ENCODE measurements at places on chromosomes 1 and 21.

DNA sequence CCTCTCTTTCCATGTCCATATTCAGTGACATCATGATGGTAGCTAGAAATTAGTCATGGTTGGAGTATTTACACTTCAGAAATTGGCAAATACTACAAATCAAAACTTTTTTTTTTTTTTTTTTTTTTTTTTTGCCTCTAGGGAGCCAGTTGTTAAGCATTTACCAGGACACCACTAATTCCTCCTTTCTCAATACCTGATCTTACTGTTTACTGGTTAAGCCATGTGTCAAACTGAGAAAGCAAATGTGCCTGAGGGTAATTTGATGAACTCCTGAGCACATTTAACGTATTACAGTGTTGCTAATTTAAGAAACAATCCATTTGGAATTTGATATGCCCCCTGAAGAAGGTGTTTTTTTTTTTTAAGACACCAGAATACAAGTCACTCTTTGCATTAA is 94.4 kb downstream of the DNM3 start:
- DNase-seq: no peak

- no peak for DNase-seq
Observed at GRCh38 chr1:58468612-58469011, 77.9 kb downstream of the OMA1 start.

GRCh38 chr1:55631509-55631908 is 416.3 kb upstream of the USP24 start:
- DNase-seq: no peak

DNA sequence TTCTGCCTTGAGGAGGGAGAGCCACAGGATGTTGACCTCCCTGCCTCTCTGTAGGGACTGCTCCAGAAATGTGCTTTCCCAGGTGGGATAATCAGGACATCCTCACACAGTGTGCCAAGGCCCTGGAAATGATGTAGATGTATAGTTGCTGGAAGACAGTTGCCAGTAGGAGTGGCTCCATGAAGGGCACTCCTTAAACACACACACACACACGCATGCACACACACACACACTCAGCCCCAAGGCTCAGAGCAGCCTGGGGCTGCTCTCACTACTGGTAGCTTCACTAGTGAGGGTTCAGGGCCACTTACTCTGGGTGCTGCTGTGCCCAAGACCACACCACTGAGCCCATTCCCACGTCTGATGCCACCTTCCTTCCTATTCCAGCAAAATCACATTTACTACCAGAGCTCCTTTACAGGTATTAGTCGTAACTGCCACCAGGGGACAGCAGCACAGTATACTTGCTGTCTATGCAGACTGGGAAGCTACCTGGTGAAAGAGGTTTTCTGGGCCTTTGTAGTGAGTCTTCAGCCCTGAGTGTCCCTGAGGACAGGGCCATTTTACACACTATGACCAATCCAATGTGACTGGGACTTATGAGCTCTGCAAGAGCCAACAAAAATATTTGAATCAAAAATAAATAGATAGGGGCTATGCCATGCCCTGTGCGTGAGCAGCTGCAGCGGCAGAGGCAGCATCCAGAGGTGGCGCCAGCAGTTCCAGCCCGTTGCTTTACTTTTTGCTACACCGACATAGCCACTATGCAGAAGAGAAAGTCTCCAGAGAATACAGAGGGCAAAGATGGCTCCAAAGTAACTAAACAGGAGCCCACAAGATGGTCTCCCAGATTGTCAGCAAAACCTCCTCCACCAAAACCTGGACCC is 15.0 kb downstream of the CRNN start:
- DNase-seq: no peak

DNA sequence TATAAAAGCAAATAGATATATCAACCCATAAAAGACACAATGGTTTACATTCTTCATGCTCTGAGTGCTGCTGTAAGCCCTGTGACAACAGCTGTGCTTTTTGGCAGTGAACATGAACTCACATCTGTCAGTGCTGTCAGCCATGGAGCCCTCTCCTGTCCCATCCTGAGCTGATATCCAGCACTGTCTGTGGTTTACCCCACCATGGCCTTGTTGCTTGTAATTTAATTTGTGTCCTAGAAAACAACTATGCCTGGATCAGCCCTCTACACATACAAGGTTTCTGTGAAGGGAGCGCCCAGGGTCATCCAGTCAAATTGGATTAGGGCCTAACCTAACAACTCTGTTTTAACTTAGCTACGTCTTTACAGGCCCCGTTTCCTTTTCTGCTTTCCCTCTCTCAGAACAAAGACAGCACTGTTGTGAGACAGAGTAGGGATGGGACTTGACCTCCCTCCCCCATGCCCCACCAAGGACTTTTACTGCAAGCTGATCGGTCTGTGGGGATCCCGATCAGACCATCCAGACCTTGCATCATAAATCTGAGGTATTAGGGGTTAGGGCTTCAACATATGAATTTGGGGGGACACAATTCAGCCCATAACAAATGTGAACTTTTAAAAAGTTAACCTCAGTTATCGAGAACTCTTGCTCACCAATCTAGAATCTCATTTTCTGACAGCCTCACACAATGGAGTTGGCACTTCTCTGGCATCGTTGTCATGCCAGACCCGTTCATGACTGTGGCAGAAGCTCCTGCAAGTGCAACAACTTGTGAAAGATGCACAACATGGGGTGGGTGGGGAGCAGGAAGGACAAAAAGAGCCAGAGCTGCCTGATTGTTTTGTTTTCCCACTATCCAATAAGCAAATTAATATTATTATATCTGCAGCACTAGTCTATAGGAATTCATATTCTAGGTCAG is 16.4 kb upstream of the SLC44A3 start:
- no peak for DNase-seq

- no peak for DNase-seq
Observed at GRCh38 chr1:169250795-169251194, 116.8 kb downstream of the NME7 start.

- no peak for DNase-seq
Observed at GRCh38 chr1:21579791-21580190, 70.6 kb downstream of the ALPL start.

- DNase-seq: peak; percentile 90
Observed at GRCh38 chr1:245085508-245086095, 69.2 kb upstream of the KIF26B start.

GRCh38 chr1:183724350-183725042 is 71.4 kb upstream of the APOBEC4 start:
- no peak for DNase-seq

DNA sequence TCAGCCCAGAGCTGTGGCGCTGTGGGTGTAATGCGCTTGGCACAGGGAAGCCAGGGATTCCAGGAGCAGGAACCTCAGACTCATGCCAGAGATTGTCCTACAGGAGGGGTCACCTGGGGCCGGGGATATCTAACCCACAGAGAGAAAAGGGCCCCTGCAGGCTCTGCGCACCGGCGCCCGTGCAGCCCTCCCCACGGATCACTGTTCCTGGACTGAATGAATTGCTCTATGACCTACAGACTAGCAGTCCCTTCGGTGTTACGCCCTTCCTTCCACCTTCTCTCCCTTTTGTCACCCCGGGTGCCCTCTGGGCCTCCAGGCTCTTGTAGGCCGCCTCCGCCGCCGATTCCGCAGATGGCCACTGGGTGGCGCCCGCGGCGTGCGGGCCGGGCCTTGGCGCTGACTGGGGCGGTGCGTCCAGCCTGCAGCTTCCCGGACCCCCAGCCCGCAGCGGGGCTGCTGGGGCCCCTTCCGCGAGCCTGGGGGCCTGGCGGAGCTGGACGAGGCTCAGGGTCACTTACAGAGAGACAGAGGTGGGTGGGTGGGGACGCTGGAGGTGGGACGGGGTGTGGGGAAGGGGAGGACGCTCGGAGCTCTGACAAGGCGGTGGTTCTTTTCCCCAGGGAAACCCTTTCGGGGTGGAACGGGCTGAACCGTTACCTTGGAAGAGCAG is 101.3 kb downstream of the IER5 start:
- no peak for DNase-seq

DNA sequence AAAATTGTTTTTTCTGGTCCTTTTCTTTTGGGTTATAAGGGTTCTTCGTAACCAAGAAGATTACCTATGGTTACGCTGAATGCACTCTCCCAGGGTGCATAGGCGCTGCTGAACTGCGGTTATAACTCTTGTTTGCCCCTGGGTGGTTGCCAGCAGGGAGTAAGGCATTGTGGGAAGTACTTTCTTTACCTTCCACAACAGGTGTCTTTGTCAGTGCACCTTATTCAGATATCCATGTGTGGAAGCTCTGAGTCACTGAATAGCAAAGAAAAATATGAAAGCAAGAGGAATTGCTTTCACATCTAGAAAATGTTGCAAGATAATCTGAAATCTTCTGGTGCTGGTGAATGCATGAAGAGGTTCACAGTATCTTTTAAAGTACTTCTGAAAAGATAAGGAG is 124.4 kb upstream of the CACYBP start:
- DNase-seq: no peak

- DNase-seq: no peak
Observed at GRCh38 chr1:89652373-89652772, 19.5 kb downstream of the LRRC8C start.

- no peak for DNase-seq
Observed at GRCh38 chr1:23619299-23620188, 60.2 kb upstream of the ID3 start.

GRCh38 chr1:30416221-30416820 is 307.1 kb downstream of the MATN1 start:
- no peak for DNase-seq

DNA sequence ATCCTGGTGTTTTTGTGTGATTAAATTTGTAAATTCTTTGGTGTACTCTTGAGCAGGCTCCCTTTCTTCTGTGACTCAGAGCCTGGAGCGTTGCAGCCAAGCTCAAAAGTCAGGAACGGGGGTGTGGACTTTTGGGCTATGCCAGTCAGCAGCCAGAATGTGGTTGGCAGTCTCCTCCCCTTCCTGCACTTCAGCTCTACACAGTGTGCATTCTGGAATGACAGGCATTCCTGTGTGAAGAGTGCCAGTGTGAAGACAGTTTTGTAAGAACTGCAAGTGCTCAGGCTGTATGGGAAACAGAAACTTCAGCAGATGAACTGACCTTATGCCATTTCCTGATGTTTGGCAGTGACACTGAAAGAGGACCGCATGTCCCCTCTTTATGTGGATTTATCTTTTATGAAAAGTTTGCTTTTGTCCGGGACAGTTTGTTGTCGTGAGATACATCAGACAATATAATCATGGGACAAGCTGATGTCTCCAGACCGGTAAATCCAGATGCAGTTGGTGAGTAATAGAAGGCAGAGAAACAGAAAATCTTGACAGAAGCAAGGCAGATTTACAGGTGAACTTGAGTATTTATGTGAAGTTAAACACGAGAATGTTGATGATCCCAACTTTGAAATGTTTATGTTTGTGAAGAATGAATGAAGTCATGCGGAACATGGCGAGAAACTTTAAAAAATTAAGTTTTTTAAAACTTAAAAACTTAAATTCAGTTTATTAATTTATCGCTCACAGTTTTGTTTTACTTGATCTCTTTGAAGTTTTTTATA is 67.7 kb upstream of the RCC1 start:
- DNase-seq: peak; percentile 90

- no peak for DNase-seq
Observed at GRCh38 chr1:84406346-84406861, 8.1 kb downstream of the DNASE2B start.

- peak; percentile 23 for DNase-seq
Observed at GRCh38 chr1:8348777-8349472, 31.0 kb downstream of the SLC45A1 start.

DNA sequence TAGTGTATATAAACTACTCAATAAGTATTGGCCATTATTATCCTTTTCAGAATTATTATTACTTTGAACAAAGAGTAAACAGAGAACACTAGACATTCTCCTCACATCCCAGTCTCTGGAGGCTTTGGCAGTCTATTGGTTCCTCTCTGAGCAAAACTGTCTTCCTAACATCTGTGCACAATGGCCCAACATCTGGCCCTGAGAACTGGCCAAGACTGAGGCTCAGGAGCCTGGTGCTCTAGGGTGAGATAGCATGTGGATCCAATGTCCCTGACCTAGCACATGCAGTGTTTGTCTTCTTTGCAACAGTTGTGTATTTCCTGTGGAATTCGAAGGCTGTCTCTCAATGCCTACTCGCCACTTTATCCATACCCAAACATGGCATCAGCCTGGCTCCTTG is 313.2 kb upstream of the KAZN start:
- no peak for DNase-seq

DNA sequence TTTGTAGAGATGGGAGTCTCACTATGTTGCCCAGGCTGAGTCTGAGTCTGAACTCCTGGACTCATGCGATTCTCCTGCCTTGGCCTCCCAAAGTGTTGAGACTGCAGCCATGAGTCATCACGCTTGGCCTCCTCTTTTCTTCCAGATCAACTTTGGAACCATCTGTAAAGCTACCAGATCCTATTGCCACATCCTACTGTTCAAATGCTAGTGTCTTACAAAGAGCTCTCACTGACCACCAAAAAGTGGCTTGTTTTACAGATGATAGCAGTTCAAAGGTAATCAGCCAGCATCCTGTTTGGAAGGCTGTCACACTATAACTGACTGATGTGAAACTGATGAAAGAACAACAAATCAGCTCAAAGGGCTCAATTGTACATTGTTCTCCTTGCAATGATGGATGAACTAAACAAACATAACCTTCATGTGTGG is 221.6 kb downstream of the AKT3 start:
- no peak for DNase-seq

- DNase-seq: peak; percentile 83
Observed at GRCh38 chr1:15158506-15159165, 5.1 kb downstream of the TMEM51 start.

GRCh38 chr1:112954945-112955772 is 837 bp downstream of the SLC16A1 start:
- no peak for DNase-seq

- DNase-seq: no peak
Observed at GRCh38 chr1:64043976-64044375, 159.4 kb upstream of the UBE2U start.

DNA sequence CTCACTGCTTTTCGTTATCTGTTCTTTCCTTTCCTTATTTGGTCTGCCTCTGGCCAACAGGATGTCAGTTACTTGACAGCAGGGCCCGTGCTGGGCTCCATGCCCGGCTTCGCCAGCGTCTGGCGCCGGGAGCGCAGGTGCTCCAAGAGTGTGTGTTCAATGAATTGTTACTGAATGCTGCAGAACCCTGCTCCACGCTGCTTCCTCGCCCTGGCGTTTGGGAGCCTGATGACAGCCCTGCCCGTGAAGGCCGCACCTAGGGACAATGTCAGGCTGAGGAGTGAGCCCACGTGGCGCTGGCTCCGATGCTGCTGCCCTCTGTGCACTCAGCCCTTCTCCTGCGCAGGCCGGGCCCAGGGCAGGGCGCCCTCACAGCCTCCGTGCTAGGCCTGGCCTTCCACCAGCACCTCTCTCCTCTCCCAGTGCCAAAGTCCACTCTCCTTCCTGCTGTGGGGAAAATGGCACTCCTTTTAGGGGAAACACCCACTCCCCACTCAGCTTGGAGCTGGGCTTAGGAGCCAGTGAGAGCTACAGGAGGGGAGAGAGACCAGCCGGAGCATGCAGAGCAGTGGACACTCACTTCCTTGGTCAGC is 51.4 kb downstream of the ACBD3 start:
- no peak for DNase-seq
